ENCODE measurements at places on chromosomes 11 and 22. TPM values are rescaled to one million over a fixed set of nuclear protein-coding genes. Genes with fewer than 3 reads are reported as not detected.

Gene ISX
- not detected for total RNA-seq

Gene TAF1D
- 52.1 TPM for total RNA-seq

Gene FIBP
- 43.9 TPM for total RNA-seq

Gene CALCA
- not detected for total RNA-seq

Gene OR8G1
- total RNA-seq = not detected

Gene C11orf65
- 0.74 TPM for total RNA-seq

Gene TRPM5
- total RNA-seq = not detected

Gene SLC22A9
- not detected for total RNA-seq

Gene FDXACB1
- total RNA-seq = 1.7 TPM

Gene NAV2
- 11.6 TPM for total RNA-seq

Gene MAPK1
- 116 TPM for total RNA-seq

Gene FGF4
- not detected for total RNA-seq

Data from right cardiac atrium (tissue), 5 donors.